ENCODE measurements at places on chromosomes 7 and 10. TPM values are rescaled to one million over a fixed set of nuclear protein-coding genes. Genes with fewer than 3 reads are reported as not detected.

SNCG gene
- 11.8 TPM for total RNA-seq

MYO1G gene
- 0.61 TPM for total RNA-seq

CCDC3 gene
- 7.2 TPM for total RNA-seq

GRCh38 chr10:28997734-28998133 is 291.1 kb upstream of the LYZL1 start:
- no peaks in the 10 kb centered on the region for H3K27me3 ChIP-seq
- no peak for DNase-seq
- H3K4me1 ChIP-seq: no peaks in the 10 kb centered on the region
- H3K4me3 ChIP-seq: no peak overlapping the region
- H3K36me3 ChIP-seq: no peaks in the 10 kb centered on the region
- no peak overlapping the region for H3K27ac ChIP-seq

DNA sequence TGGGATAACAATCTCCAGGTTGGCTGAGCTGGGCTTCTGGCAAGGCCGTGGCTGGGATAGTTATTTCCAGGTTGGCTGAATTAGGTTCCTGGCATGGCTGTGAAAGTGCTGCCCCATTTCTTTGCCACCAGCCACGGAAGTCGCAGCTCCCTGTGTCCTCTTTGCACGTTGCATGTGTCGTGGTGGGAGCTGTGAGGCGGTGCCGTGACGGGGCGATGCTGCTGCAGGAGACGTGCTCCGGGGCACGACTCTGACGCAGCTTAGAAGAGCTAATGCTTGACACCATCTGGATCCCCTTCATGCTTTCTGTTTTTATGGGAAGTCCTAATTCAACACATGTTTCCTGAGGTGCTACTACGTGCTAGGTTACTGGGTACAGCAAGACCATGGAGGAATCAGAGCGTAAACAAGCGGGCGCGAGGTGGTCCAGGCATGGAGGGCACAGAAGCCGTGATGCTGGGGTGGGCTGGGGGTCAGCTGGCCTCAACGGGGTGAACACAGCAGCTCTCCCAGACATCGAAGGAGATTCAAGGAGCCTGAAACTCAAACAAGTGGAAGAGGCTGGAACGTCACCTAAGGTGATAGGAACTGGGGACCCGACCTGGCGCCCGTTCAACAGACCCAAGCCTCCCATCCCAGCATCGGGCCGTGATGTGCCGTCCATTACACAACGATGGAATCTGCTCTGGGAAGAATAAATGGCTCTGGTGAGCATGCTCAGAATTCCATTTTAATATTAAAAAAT is 407.1 kb downstream of the DNAJB6 start:
- DNase-seq: no peak
- H3K27ac ChIP-seq: no peak overlapping the region
- no peaks in the 10 kb centered on the region for H3K4me1 ChIP-seq
- no peaks in the 10 kb centered on the region for H3K27me3 ChIP-seq
- H3K4me3 ChIP-seq: no peak overlapping the region
- H3K36me3 ChIP-seq: no peaks in the 10 kb centered on the region

- no peaks in the 10 kb centered on the region for H3K27me3 ChIP-seq
- no peaks in the 10 kb centered on the region for H3K36me3 ChIP-seq
- DNase-seq: no peak
These were observed 21.4 kb upstream of the KIF20B start for GRCh38 chr10:89679986-89680385.

PFKFB3 gene
- total RNA-seq: 39.0 TPM

GRCh38 chr7:36749282-36749960 is 25.1 kb upstream of the AOAH start:
- H3K27ac ChIP-seq: no peak overlapping the region
- H3K4me1 ChIP-seq: no peaks in the 10 kb centered on the region
- H3K27me3 ChIP-seq: no peaks in the 10 kb centered on the region

DNA sequence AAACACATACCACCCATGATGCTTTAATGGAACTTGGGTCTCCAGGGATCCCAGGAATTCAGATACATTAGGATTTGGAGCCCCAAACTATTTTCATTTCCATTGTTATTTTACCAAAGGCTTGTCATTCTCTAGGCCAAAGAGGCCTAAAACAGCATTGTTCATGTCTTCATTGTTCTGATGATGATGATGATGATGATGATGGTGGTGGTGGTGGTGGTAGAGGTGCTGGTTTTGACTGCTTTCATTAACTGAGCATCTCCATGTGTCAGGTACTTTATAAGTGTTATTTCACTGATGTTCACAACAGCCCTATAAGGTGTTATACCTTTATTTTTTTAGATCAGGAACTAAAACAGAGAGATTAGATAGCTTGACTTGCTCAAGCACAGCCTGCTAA is 12.2 kb upstream of the RBM20 start:
- no peak overlapping the region for H3K27ac ChIP-seq
- H3K36me3 ChIP-seq: no peaks in the 10 kb centered on the region
- H3K4me1 ChIP-seq: peaks cover 33% of the 10 kb centered on the region
- H3K4me3 ChIP-seq: no peak overlapping the region
- H3K27me3 ChIP-seq: no peaks in the 10 kb centered on the region

DNA sequence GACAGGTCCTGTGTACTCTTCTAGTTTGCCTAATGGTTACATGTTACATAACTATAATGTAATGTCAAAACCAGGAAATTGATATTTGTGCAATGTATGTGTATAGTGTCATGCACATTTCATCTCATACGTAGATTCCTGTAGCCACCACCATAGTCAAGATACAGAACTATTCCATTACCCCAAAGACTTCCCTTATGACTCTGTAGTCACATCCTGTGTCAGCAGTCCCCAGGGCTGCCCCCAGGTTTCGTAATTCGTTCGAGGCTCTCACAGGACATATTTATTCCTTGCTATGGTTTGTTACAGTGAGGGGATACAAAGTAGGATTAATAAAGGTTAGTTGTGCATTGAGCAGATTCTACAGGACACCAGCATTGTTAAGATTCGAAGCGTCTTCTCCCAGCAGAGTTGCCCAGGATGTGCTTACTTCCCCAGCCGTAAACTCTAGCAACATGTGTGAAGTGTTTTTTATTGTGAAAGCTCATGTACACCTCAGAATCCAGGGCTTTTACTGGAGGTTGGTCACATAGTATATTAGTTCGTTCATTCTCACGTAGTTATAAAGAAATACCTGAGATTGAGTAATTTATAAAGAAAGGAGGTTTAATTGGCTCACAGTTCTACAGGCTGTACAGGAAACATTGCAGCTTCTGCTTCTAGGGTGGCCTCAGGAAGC is 18.6 kb downstream of the RABGEF1 start:
- no peak overlapping the region for H3K4me3 ChIP-seq
- DNase-seq: no peak
- peaks cover 4% of the 10 kb centered on the region for H3K4me1 ChIP-seq
- no peaks in the 10 kb centered on the region for H3K27me3 ChIP-seq
- no peaks in the 10 kb centered on the region for H3K36me3 ChIP-seq

DNA sequence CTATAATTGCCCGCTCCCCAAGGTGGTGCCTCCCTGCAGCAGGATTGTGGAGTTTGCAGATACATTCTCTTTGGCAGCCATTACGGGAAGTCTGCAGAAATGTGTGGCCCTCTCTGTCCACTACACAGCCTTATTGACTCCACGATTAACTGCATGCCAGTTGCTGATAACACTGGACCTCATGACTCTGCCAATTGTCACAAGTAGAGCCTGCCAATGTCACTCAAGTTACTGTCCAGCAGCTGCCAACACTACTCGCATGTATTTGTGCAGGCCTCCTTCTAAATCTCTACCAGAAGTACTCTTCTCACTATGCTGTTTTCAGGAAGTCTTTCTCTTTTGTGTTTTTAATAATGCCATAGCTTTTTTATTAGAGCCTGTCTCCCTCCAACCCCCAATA is 128.8 kb downstream of the PPP1R3A start:
- no peak overlapping the region for H3K27ac ChIP-seq
- H3K27me3 ChIP-seq: no peaks in the 10 kb centered on the region
- H3K4me1 ChIP-seq: no peaks in the 10 kb centered on the region
- no peaks in the 10 kb centered on the region for H3K36me3 ChIP-seq
- H3K4me3 ChIP-seq: no peak overlapping the region

- no peak for DNase-seq
- H3K27me3 ChIP-seq: no peaks in the 10 kb centered on the region
- no peaks in the 10 kb centered on the region for H3K36me3 ChIP-seq
- no peaks in the 10 kb centered on the region for H3K4me1 ChIP-seq
These were observed 518.2 kb upstream of the SEMA3D start for GRCh38 chr7:85705076-85705475.

INTS15 gene
- total RNA-seq: 18.4 TPM

OLAH gene
- total RNA-seq: not detected

DNA sequence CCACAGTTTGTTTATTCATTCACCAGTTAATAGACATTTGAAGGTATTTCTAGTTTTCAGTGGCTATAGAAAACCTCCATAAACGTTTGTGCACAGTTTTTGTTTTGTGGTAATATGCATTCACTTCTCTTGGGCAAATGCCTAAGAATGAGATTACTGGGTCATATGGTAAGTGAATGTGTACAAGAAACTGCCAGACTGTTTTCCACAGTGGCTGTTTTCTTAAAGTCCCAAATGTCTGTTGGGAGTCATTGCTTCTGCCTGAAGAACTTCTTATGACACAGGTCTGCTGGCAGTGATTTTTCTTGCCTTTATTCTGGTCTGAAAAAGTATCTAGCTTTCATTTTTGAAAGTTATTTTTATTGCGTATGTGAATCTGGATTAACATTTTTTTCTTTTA is 35.5 kb downstream of the NHLRC2 start:
- H3K4me1 ChIP-seq: peaks cover 29% of the 10 kb centered on the region
- no peaks in the 10 kb centered on the region for H3K27me3 ChIP-seq
- H3K27ac ChIP-seq: no peak overlapping the region
- H3K4me3 ChIP-seq: no peak overlapping the region
- no peak for DNase-seq

DNA sequence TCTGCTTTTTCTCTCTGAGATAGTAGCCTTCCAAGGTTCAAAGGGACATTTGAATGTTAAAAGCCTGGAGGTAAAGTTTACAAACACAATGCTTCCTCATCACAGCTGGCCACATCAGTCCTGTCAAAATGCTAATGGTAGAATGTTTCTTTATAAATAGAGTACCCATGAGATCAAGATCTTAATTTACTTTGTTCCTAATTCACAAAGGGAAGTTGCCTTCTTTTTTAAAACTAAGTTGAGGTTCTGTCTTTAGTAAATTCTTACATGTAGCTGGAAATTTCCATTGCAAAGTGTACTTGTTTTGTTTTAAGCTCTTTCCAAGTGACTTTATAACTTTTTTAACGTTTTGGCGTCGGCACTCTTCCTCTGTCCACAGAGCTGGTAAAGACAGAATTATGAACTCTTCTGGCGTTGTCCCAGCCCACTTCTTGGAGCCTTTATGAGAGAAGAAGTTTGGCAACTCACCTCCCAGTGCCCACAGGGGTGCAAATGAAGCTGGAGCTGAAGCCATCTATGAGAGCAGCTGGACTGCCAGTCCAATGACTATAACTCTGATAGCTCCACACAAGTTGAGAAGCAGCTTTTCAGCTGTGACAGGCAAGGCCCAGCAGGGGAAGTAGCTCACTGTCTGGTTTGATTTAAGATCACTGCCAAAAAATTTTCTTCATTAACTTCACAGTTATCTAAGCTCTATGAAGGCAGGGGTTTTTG is 23.3 kb downstream of the FZD1 start:
- peaks cover 3% of the 10 kb centered on the region for H3K27me3 ChIP-seq
- no peak overlapping the region for H3K27ac ChIP-seq

- H3K4me1 ChIP-seq: no peaks in the 10 kb centered on the region
- no peaks in the 10 kb centered on the region for H3K36me3 ChIP-seq
- H3K4me3 ChIP-seq: no peak overlapping the region
- DNase-seq: peak; percentile 16
- H3K27me3 ChIP-seq: no peaks in the 10 kb centered on the region
These were observed 257.2 kb downstream of the CTNNA3 start for GRCh38 chr10:67438605-67439304.

DNA sequence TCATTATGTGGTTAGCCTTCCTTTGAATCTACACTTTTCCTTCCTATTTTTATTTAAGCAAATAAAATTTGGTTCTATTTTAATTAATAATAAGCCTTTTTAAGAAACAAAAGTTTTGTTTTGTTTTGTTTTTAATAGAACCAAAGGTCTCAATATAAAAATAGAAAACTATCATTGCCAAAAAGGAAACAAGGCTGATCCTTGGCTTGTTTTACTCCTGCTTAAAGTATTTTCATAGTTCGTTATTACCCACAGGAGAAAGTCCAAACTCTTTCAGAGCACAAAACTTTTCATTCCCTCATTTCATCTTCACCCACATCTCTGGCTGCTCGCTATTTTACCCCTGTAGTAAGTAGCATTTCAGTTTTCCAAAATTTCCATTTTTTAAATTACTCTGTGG is 374.8 kb downstream of the SEMA3D start:
- no peaks in the 10 kb centered on the region for H3K27me3 ChIP-seq
- H3K27ac ChIP-seq: no peak overlapping the region
- peaks cover 6% of the 10 kb centered on the region for H3K4me1 ChIP-seq
- no peaks in the 10 kb centered on the region for H3K36me3 ChIP-seq
- no peak overlapping the region for H3K4me3 ChIP-seq
- no peak for DNase-seq

GRCh38 chr7:130912862-130913638 is 179.0 kb upstream of the KLF14 start:
- peak overlapping the region; percentile 59 for H3K4me3 ChIP-seq
- H3K27ac ChIP-seq: peak overlapping the region; percentile 92
- no peaks in the 10 kb centered on the region for H3K27me3 ChIP-seq
- peak; percentile 63 for DNase-seq

ANKRD22 gene
- not detected for total RNA-seq

HSPA12A gene
- 12.6 TPM for total RNA-seq

- no peaks in the 10 kb centered on the region for H3K27me3 ChIP-seq
- no peak for DNase-seq
- no peak overlapping the region for H3K4me3 ChIP-seq
- H3K27ac ChIP-seq: no peak overlapping the region
These were observed 714.8 kb upstream of the POM121L12 start for GRCh38 chr7:52320610-52321009.

- H3K4me1 ChIP-seq: no peaks in the 10 kb centered on the region
- no peak for DNase-seq
- H3K36me3 ChIP-seq: no peaks in the 10 kb centered on the region
- no peak overlapping the region for H3K4me3 ChIP-seq
- no peak overlapping the region for H3K27ac ChIP-seq
These were observed 61.7 kb upstream of the RAB11FIP2 start for GRCh38 chr10:118108194-118109026.

AP3M1 gene
- 30.5 TPM for total RNA-seq

ADAM12 gene
- not detected for total RNA-seq

- H3K27ac ChIP-seq: no peak overlapping the region
- no peaks in the 10 kb centered on the region for H3K27me3 ChIP-seq
- no peaks in the 10 kb centered on the region for H3K36me3 ChIP-seq
- no peak for DNase-seq
These were observed 1073.5 kb upstream of the LRRN3 start for GRCh38 chr7:110017405-110017804.

OSBPL3 gene
- 5.4 TPM for total RNA-seq

GIMAP2 gene
- total RNA-seq: 5.9 TPM

GRCh38 chr10:102752266-102752930 is 8.7 kb downstream of the WBP1L start:
- peak overlapping the region; percentile 79 for H3K27ac ChIP-seq
- H3K27me3 ChIP-seq: no peaks in the 10 kb centered on the region
- no peaks in the 10 kb centered on the region for H3K36me3 ChIP-seq
- peaks cover 30% of the 10 kb centered on the region for H3K4me1 ChIP-seq
- no peak for DNase-seq

GRM8 gene
- 0.21 TPM for total RNA-seq

UPF2 gene
- 17.7 TPM for total RNA-seq

- no peaks in the 10 kb centered on the region for H3K27me3 ChIP-seq
- H3K4me1 ChIP-seq: no peaks in the 10 kb centered on the region
- H3K4me3 ChIP-seq: no peak overlapping the region
- no peaks in the 10 kb centered on the region for H3K36me3 ChIP-seq
- no peak overlapping the region for H3K27ac ChIP-seq
These were observed 102.0 kb downstream of the CCDC3 start for GRCh38 chr10:12899546-12899945.

Data from heart left ventricle (tissue), 16 donors.